Stimulated activated CD4-positive, alpha-beta T cell treated with anti-CD3 and anti-CD28 coated beads, Interleukin-1b, Interleukin-23, amount 100 ng/mL, for 1 hour (primary cell): ENCODE measurements at places on chromosomes 7 and 10.

- no peak for DNase-seq
Observed at GRCh38 chr10:94747137-94747536, 15.3 kb upstream of the CYP2C19 start.

DNA sequence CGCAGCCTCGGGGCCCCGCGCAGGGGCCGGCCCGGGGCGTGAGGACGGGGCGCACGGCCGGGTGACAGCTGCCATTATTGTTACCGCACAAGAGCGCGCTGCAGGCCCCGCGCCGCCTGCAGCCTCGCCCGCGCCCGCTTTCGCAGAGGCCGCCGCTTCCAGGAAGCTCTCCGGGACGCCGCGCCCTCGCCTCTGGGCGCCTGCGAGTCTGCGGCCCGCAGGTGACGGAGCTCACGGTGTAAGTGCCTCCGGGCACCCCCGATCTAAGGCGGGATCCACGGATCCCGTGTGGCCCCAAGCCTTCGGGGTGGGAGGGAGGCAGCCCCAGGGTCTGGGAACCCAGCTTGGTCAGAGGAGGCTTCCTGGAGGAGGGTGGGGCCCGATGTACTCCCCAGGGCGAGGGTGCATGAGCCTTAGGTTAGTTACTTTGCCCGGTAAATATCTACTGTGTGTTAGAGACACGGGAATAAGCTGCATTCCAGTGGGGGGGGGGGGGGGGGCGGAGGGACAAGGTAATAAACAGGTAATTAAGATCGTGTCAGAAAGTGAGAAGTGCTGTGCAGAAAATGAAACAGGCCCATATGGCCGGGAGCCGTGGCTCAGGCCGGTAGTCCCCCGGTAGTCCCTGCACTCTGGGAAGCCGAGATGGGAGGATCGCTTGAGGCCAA is 638 bp downstream of the IQCE start:
- no peak for DNase-seq

GRCh38 chr7:19707240-19707639 is 1.6 kb downstream of the POLR1F start:
- DNase-seq: no peak

- no peak for DNase-seq
Observed at GRCh38 chr7:50738932-50739331, 43.8 kb downstream of the GRB10 start.

DNA sequence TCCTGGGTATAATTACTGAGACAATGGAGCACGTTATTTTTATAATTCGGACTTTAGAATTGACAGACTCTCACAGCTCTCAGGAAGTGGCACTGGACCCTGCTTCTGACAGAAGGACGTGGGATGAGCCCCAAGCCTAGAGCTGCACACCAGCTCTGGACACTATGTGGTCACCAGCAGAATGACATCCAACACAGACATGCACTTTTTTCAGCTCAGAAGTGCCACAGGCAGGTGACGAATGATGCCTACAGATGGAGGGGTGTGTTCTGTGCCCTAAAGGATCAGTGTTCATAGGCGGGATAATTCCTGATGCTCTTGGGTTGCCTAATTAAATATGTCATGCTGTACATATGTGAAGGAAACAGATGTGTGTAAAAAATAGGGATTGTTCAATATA is 87.9 kb downstream of the VIPR2 start:
- no peak for DNase-seq

GRCh38 chr7:5872326-5872725 is 8.3 kb upstream of the OCM start:
- no peak for DNase-seq

DNA sequence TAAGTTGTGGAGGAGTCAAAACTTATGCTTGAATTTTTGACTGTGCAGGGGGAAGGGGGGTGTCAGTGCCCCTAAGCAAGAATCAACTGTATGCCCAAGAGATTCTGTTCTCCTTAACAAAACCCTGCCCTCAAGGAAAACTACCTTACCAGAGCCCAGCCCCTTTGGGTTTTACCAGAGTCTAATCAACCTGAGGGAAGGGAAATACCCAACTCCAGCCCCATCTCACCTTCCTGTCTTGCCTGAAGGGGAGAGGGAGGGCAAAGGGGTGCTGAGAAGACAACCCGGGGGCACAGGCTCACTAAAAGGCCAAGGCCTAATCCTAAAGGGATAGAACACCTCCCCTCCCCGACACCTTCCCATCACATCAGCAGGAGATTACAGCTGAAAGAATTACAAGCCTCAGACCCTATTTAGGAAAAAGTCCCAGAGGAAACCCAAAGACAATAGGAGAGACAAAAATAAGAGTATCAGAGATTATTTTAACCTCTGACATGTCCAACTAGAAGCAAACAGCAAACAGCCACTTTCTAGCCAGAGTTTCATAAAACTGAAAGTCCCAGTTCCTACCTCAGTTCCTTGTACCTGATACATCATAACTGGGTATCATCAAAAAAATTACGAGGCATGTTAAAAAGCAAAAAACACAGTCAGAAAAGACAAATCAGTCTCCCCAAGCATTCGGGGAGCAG is 26.8 kb upstream of the C7orf33 start:
- no peak for DNase-seq

DNA sequence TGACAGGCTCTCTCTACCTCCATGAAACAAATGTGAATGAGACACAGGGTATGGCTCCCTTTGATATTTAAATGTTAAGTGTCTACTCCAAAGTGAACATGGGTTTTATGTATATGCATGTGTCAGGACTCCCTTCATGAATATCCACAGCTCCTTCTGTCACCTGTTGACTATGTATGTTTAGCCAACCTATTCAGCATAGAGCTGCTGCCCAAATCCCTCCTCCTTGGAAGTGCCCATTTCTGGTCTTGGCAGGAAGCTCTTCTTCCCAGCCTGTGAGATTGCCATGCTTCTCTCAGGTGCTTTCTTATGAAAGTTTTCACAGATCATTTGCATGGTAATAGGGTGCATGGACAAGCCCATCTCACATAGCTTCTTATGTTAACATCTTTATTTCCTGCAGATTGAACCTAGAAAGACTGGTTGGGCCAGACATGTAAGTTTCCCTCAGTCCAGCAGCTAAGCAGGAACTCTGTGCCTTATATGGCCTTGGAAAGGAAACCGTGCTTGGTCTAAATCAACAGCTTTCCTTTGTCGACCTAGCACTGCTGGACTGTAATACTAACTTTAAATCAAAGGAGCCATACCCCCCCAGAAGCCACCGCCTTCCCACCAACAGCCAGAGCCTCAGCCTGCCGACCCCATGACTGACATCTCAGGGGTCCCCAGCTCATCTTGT is 288.9 kb downstream of the ADARB2 start:
- DNase-seq: no peak

DNA sequence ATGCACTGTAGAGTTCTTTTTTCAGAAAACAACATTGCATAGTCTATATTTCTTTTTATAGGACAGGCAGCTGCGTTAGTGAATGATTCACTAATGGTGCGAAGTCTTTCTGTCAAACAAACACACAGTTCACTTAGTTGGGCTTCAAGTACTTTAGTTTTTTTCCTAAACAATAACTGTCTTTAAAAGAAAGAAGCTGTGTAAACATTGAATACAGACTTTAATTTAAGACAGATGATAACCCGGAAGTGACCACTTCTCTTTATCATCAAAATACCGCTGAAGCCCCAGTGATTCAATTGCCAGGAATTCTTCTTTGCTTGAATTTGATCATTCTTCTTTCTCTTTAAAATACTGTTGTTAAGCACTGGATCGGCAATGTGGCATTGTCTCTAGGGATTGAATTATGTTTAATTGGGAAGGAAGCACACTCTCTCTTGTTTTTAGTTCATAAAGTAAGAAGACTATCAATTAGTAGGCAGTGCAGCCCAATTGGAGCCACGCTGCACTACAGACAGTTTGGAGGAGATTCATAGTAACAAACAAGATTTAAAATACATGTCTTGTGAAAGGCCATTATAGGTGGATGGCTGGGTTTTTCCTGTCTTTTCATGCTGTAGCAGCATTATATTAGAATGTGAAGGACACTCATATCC is 30.4 kb downstream of the CNTNAP2 start:
- DNase-seq: no peak

- DNase-seq: no peak
Observed at GRCh38 chr7:20797042-20797461, 10.4 kb upstream of the SP8 start.

GRCh38 chr7:36640682-36641081 is 83.6 kb downstream of the AOAH start:
- DNase-seq: no peak

DNA sequence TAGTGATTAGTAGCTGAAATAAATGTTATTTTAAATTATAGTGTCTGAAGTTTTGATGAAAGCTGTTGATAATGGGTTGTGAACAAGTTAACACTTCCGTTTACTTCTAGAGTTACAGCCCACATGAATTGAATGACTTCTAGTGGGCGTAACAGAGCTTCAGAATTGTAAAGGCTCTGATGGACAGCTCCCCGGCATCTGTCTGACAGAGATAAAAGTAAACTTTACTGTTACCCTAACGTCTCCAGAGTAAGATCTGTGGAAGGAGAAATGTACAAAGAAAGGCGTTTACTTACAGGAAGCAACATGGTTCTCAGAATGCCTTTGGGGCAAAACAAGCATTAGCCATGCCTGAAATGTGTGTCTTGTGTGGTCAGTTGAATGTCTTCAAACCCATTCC is 124.4 kb downstream of the ADARB2 start:
- no peak for DNase-seq
